ENCODE measurements at places on chromosomes 5 and 9.

DNA sequence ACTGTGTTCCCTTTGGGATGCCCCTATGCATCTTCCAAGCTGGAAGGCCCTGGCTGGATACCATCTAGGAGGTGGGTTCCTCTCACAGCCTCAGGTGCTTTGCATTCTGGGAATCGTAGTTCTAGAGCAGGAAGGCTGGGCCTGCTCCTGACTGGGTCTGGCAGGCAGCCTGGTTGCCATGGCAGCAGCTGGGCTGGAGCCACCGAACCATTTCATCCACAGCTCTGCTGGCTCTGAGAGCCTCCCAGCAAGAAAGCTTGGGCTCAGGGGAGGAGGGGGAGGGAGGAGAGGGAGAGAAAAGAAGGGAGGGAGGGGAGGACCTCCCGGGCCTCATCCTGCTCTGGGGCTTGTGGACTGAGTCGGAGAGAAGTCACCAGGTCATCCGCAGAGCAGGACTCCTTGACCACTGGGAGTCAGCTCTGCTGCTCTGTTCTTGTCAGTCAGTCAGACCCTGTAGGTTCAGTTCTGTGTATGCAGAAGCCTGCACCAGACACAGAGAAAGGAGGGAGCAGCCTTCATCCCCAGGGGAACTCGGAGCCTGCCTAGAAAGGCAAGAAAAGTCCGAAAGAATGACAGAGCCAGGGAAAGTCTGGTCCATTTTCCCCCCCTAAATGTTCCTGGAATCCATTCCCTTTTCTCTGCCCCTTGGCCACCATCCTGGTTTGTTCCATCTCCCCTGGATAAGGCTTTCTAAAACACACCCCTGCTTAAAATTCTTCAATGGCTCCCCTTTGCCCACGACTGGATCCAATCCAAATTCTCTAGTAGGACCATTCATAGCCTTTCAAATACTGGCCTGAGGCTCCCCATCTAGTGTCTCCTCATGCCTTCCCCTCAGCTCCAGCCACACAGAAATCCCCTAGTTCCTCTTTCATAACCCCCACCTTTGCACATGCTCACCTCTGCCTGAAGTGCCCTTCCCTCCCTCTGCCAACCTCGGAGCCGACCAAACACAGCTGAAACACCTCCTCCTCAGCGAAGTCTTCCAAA is 65.4 kb upstream of the ARAP3 start:
- no peak for DNase-seq

GRCh38 chr5:180470361-180470760 is 23.8 kb upstream of the CNOT6 start:
- no peak for DNase-seq

GRCh38 chr5:159021136-159021900 is 78.4 kb downstream of the EBF1 start:
- DNase-seq: no peak

DNA sequence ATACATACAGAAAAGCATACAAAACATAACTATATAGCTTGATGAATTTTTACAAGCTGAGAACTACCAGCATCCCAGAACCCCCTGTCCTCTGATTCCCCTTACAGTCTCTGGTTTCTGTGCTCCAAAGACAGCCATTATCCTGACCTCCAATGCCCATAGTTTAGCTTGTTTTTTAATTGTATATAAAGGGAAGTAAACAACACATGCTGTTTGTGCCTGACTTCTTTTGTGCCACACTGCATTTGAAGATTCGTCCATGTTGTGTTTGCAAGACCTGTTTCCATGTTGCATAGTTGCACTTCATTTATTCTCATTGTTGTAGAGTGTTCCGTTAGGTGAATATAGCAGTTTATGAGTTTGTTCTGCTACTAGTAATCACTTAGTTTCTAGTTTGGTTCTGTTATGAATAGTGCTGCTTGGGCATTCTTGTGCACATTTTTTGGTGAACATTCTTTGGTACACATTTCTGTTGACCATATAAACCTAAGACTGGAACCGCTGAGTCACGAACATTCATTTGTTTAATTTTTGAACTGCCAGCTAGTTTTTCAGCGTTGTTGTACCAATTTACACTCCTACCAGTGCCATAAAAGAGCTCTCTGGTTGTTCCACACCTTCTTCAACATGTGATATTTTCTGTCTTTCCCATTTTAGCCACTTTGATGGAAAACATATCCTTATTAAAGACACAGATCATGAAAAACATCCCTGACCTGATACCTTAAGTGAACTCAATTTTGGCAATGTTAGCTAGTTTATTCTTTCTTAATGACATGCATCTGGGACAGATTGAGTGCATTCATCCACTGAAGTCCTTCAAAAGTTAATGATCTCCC is 78.1 kb upstream of the ANXA1 start:
- no peak for DNase-seq

GRCh38 chr5:102638316-102638715 is 116.8 kb upstream of the PAM start:
- no peak for DNase-seq

GRCh38 chr9:120701248-120701647 is 13.0 kb downstream of the MEGF9 start:
- no peak for DNase-seq

GRCh38 chr5:78518365-78519197 is 130.0 kb downstream of the LHFPL2 start:
- DNase-seq: no peak

GRCh38 chr9:90137801-90138200 is 504.8 kb downstream of the DIRAS2 start:
- DNase-seq: no peak

- DNase-seq: no peak
Observed at GRCh38 chr5:54492178-54492577, 25.4 kb upstream of the SNX18 start.

DNA sequence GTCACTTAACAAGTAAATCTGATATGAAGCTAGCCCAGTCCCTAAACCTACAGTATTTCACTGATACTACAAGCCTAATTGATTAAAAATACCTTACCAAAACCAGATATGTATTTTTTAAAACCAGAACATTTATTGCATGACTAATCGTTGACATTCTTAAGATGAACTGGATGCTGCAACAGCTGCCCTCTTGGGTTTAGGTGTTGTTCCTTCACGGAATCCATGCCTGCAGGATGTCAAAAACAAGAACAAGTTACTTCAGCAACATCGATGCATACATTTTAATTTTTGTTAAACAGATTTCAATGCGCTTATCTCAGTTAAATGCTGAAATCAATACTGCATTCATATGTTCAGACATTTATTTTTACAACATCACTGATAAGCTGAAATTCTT is 2.7 kb downstream of the RPL37 start:
- DNase-seq: no peak

DNA sequence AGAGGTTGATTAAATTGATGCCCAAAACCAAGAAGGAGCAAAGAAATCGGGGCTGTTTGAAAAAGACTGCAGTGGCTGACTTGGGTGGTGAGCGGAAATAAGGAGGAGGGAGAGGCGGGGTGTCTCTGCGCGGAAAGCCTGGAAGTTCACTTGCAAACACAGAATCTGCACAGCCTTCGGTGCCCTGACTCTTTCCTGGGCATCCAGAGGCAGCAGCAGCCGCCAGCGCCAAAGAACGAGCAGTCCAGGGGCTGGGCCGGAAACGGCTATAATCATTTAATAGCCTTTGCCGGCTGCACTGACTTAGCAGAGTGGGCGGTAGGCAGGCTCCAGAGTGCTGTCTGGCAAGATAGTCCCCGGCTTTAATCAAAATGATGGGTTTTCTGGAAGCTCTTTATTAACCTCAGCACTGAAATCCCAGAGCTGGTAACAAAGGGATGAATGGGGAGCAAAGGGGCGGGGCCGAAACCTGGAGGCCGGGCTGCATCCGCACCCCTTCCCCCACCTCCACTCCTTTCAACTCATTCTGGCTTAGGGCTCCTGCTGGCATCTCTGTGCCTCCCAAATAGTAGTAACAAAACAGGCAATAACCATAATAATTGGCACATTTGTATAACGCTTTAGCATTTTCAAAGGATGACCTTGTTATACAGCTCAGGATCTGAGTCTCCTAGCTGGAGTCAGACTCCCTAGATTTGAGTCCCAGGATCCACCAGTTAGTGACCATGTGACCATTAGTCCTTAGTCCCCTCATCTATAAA is 35.7 kb downstream of the PCDHAC2 start:
- no peak for DNase-seq

DNA sequence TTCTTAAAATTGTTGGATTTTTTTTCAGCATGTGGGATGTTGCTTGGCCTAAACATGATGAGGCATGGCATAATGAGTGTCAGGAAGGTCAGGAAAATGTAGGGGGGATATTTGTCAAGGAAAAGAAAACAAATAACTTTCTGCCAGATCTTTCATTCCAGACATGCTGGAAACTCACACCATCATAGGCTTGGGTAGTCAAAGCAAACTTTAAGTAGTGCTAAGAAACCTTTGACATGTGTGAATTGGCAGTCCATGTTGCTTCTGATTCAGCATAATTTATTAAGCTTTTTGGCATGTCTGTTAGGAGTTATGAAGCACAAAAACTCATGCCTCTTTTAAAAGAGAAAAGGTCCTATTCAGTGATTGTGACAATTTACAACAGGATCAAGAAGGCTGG is 61.3 kb upstream of the MTAP start:
- no peak for DNase-seq

- no peak for DNase-seq
Observed at GRCh38 chr5:9187614-9188013, 358.3 kb downstream of the SEMA5A start.

DNA sequence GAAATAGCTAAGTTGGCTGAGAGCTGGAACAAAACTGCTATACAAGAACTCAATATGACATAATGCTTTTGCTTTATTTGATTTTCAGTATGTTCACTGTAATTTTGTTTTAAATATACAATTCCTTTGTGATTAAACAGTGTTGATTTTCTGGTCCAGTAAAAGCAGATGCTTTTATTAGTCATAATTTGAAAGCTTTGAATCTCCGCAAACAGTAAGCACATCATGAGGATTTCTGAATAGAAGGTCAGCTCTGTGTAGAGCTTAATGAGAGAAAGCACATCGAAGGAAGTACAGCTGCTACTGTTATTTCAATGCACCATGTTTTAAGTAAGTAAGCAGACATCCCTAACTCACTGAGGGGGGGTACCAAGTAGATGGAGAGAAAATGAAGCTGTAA is 701.3 kb upstream of the ACO1 start:
- no peak for DNase-seq

GRCh38 chr5:76175821-76176403 is 92.7 kb downstream of the SV2C start:
- DNase-seq: no peak

DNA sequence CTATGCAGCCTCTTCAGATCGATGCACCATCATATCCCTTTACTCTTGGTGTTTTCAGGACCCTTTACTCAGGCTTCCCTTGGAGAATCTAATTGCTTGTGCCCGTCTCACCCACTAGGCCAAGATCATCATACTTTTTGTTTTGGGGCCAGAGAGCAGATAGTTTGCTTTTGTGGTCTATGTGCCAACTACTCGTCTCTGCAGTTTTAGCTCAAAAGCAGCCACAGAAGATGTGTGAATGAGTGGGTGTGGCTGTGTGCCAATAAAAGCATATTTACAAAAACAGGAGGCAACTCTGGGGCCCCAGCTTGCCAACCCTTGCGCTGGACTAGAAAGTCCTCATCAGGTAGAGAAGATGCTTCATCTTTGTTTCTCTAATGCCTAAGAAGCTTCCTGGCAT is 216.8 kb downstream of the SEMA5A start:
- DNase-seq: no peak

GRCh38 chr9:117535434-117535833 is 120.6 kb upstream of the ASTN2 start:
- no peak for DNase-seq

DNA sequence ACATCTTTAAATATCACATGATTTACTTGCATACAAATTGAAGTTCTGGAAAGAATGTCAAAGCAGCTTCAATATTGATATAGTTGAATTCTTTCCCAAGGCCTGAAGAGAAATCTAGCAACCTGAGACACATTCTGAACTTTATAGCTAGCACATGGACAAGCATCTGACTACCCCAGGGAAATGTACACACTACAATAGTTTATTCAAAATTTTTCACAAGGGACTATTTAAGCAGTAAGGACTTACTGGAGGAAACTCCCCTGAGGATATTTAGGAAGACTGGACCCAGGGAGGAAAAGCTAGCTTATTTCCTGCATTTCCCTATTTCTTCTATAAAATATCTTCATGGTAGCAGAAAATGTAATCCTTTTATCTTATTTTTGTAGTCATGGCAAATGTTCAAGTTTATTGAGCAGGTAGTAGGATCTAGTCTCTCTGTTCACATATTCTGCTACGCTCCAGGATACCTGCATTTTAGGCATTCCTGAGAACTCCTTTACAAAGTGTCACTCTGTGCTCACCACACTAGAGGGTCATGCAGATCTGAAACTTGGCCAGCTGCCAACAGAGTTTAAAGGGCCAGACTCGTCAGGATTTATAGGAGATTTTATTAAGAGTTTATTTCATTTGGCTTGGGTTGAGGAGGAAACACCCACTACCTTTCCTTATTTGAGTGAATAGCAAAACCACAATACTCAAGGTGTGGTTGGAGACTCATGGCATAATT is 348.4 kb upstream of the FTMT start:
- DNase-seq: no peak

Data from activated CD4-positive, alpha-beta T cell treated with anti-CD3 and anti-CD28 coated beads, Interleukin-2, amount 50 U/mL, for 24 hours (primary cell).